Activated CD4-positive, alpha-beta T cell treated with anti-CD3 and anti-CD28 coated beads for 36 hours (primary cell): ENCODE measurements at places on chromosomes 1 and 21.

DNA sequence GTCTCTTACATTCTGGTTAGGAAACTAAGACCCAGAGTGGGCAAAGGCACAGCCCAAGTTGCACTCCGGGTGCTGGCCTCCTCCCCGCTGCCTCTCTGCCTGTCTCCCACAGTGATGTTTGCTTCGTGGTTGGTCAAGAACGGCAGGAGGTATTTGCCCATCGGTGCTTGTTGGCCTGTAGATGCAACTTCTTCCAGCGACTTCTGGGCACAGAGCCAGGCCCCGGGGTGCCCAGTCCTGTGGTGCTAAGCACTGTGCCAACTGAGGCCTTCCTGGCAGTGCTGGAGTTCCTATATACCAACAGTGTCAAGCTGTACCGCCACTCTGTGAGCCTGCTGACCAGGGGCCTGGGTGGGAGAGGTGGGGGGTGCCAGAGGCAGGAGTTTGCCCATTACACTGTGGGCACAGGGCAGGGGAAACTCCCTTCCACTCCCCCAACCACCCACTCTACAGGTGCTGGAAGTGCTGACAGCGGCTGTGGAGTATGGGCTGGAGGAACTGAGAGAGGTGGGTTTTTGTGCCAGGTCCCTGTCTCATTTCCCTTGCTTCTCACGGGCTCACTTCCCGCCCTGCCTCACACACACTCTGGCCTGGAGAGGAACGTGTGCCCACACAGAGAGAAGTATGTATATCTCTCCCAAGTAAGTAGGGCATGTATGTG is 1.9 kb downstream of the BTBD19 start:
- peak; percentile 62 for DNase-seq

DNA sequence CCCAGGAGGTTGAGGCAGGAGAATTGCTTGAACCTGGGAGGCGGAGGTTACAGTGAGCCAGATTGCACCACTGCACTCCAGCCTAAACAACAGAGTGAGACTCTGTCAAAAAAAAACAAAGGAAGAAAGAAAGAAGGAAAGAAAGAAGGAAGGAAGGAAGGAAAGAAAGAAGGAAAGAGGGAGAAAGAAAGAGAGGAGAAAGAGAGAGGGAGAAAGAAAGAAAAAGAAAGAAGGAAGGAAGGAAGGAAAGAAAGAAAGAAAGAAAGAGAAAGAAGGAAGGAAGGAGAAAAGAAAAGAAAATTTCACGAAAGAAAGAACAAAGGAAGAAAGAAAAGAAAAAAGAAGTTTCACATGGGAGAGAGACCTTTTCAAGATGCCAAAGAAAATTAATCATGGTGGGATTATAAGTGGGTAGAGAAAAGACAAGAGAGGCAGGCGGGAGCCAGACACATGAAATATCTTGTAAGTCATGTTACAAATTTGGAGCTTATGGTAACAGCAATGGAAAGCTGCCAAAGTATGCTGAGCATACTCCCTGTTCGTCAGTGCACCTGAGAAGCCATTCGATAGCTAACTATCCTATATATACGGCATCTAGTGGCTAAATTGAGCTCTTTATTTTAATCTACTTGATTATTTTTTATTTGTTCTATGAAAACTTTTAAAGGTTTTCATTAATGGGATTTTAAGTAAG is 41.3 kb upstream of the TNFSF4 start:
- DNase-seq = no peak

DNA sequence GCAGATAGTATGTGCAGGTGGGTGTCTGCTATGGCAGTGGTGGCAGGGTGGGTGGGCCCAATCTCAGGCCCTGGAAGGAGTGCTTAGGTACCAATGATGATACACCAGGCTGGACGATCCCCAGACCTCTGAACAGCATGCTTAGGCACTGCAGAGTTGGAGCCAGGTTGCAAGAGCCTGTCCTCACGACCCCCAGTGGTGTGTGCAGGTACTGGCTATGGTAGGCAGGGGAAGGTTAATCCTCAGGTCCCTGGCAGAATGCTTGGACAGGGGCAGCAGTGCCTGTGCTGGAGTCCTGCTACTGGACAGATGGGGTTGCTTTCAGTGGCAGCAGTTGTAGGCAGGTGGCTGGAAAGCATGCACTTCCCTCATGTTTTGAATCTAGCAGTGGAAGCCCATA is 100.5 kb upstream of the NEK7 start:
- peak; percentile 40 for DNase-seq

DNA sequence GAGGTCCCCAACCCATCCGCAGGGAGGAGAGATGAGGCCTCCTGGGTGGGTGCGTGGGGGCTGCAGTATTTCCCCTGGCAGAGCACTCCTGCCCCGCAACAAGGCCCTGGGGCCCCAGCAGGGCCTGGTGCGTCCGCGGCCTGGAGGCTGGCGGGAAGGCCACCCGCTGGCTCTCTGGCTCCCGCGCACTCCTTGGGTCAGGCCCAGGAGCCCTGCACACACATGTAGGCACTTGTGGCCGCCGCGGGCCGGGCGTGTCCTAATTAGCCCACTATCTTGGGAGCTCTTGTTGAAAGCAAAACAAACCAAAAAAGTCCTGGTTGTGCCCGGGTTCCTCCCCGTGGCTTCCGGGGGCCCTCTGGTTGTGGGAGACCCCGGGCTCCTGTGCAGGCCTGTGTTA is 49.7 kb upstream of the CCDC27 start:
- no peak for DNase-seq

DNA sequence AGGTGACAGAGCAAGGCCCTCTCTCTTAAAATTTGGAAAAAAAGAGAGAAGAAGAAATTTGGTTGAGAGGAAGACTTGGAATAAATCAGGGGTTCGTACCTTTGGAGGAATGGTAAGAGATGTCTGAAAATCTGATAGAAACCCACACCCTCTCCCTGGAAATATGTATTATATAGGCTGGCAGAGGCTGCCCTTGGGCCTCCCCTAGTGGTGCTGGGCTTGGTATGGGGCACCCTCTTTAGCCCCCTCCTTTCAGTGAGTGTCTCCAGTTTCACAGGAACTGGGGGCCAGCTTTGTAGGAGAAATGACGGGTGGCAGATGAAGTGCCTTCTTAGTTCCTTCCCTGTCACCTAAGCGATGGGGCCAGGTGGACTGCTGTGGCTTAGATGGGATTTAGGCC is 82.9 kb upstream of the SLC2A1 start:
- no peak for DNase-seq

DNA sequence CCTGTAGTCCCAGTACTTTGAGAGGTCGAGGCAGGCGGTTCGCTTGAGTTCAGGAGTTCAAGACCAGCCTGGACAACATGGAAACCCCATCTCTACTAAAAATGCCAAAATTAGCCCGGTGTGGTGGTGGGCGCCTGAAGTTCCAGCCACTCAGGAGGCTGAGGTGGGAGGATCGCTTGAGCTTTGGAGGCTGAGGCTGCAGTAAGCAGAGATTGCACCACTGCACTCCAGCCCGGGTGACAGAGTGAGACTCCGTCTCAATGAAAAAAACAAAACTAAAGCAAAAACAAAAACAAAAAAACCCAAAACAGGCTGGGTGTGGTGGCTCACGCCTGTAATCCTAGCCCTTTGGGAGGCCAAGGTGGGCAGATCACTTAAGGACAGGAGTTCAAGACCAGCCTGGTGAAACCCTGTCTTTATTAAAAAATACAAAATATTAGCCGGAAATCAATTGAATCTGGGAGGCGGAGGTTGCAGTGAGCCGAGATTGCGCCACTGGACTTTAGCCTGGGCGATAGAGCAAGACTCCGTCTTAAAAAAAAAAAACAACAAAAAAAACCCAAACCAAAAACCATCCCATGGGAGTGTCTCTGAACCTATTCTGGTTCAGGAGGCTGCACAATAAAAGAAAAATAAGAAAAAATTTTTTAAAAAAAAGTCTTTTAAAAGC is 1.7 kb upstream of the CGN start:
- DNase-seq = no peak

DNA sequence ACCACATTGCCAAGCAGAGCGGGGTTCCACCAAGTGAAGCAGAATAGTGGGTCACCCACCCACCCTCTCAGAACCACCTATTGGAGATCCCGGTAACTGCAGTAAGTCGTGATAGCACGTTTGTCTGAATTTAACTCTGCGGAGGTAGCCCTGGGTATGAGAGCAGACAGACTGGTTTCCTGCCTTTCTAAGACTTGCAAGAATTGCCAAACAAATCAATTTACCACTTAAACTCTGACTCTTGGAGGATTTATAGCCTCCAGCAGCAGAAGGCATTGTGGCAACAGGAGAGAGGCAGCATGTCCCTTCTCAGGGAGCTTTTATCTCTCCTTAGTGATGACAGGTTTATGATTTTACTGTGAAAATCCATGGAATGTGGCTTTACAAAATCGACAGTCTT is 287.9 kb upstream of the FMN2 start:
- DNase-seq = no peak
